Lung microvascular endothelial cell (primary cell): ENCODE measurements at places on chromosomes 7 and 10. TPM values are rescaled to one million over a fixed set of nuclear protein-coding genes. Genes with fewer than 3 reads are reported as not detected.

AIMP2 gene
- 34.9 and 38.7 TPM in 2 replicates for total RNA-seq

ADCY1 gene
- total RNA-seq = 0.40 and 0.44 TPM in 2 replicates

DNA sequence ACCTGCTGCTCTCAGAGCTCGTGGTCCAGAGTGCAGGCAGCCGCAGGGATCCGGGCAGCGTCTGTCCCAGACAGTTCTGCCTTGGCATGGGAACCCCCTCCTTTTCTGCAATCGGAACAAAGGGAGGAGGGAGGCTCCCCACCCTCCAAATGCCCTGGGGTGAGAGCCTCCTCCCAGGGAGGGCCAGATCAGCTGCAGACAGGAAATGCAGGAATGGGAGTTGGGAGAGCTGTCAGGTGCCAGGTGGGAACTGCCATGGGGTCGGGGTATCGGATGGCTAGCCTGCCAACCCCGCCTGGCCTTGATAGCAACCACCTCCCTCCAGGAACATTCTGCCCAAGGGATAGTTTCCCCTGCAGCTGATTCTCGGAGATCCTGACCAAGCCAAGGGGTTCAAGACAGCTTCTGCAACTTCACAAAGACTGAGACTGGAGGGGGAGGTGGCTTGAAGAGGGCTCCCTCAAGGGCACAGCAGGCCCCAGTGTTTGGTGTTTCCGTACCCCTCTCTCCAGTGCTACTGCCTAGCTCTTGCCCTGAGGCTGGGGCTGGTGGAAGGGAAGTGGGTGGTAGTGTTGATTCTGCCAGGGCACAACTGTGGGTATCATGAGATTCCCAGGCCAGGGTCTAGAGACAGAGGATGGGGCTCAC is at the start of gene CALML5:
TSS of gene CALML5 (minus strand) at position 78 of the 648 bp plus-strand sequence. CDS start 132 bp downstream, outside the sequence.
- DNase-seq = no peak

GRCh38 chr10:123574109-123574698 is 92.0 kb upstream of the GPR26 start:
- DNase-seq = no peak
